ENCODE measurements at places on chromosomes 1 and 21. TPM values are rescaled to one million over a fixed set of nuclear protein-coding genes. Genes with fewer than 3 reads are reported as not detected.

SHE gene
- not detected for polyA plus RNA-seq

NRDC gene
- polyA plus RNA-seq = 103 TPM

NBL1 gene
- 9.9 TPM for polyA plus RNA-seq

PTPRU gene
- 2.5 TPM for polyA plus RNA-seq

CHD5 gene
- 22.0 TPM for polyA plus RNA-seq

SEMA4A gene
- polyA plus RNA-seq = 38.4 TPM

DNAI4 gene
- polyA plus RNA-seq = 4.5 TPM

SLC41A1 gene
- polyA plus RNA-seq = 3.4 TPM

PRR9 gene
- not detected for polyA plus RNA-seq

KLHDC9 gene
- polyA plus RNA-seq = 78.1 TPM

WNT3A gene
- polyA plus RNA-seq = not detected

SON gene
- polyA plus RNA-seq = 123 TPM

LPAR3 gene
- 0.54 TPM for polyA plus RNA-seq

IGFN1 gene
- polyA plus RNA-seq = not detected

NIPAL3 gene
- 11.6 TPM for polyA plus RNA-seq

CNTN2 gene
- 3.2 TPM for polyA plus RNA-seq

OR2T10 gene
- not detected for polyA plus RNA-seq

KRTAP21-2 gene
- not detected for polyA plus RNA-seq

PTGFR gene
- polyA plus RNA-seq = 0.54 TPM

TMEM82 gene
- polyA plus RNA-seq = not detected

ACADM gene
- 230 TPM for polyA plus RNA-seq

PAPPA2 gene
- 0.59 TPM for polyA plus RNA-seq

NMNAT2 gene
- polyA plus RNA-seq = 50.2 TPM

ITLN1 gene
- not detected for polyA plus RNA-seq

RHD gene
- not detected for polyA plus RNA-seq

PARP1 gene
- 127 TPM for polyA plus RNA-seq

SH2D1B gene
- polyA plus RNA-seq = not detected

CHODL gene
- 28.8 TPM for polyA plus RNA-seq

CAPN8 gene
- polyA plus RNA-seq = not detected

HSD3B2 gene
- polyA plus RNA-seq = not detected

ZNF644 gene
- 59.9 TPM for polyA plus RNA-seq

EDN2 gene
- polyA plus RNA-seq = not detected

Measured in neural cell (in vitro differentiated cells).